ENCODE measurements at places on chromosomes 11 and 22.

GRCh38 chr11:121928597-121929580 lies 187.1 kb downstream of the BLID start:
- DNase-seq, result peak; percentile 66

DNA sequence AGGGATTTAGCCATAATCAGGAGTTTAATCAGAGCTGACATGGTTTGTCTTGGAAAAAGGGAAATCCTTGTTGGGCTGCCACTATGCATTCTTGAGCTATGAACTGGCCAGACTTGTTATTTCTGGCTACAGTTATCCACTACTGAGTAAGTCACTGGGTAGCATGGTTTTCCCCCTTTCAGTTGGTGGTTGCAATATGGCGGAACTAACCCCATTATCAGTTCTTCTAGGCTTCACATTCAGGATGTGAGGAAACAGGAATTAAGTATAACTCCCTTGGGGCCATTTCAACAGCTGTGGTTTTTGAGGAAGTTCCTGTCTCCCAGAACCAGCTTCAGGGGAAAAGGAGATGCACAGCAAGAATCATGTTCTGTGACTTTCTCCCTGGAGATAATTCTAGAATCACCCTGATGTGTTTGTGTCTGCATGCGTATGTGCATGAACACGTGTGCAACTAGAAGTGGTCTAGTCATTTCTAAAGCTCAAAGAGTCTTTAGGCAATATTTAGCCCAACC lies 103.0 kb upstream of the CD44 start:
- no peak for DNase-seq

DNA sequence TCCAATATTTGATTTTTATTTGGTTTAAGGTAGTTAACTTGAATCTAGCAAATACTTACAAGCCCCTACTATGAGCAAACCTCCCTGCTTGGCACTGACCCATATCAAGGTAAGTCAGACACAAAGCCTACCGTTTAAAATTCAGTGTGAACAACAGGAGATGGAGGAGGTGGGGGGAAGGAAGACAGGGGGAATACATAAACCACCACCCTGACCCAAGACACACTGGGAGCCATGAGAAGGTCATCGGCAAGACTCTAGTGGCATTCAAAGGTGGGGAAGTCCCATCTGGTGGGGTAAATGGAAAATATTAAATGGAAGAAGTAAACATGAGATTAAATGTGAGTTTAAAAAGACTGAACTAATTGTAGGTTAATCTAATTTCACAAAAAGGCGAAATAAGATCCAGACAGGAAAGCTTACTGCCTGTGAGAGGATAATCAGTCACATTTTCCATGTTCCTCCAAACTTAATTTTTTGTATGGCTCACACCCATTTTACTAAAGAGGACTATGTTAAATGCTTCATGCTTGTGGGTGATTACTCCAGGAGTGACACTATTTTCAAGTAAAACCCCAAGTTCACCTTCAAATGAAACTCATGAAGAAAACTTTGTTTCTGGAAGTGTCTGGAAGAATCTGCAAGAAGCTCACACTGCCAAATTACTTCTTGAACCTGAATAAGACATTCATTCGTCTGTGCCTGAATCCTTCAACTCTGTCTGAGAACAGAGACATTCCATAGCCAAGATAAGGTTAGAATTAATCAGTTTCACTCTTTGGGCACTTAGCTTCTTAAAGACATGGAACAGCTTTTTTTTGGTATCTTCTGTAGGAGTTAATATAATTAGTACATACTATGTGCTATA lies 51.7 kb downstream of the PITPNB start:
- DNase-seq, result no peak

- no peak for DNase-seq
These were observed 46.1 kb downstream of the RASSF10 start for GRCh38 chr11:13055200-13055599.

DNA sequence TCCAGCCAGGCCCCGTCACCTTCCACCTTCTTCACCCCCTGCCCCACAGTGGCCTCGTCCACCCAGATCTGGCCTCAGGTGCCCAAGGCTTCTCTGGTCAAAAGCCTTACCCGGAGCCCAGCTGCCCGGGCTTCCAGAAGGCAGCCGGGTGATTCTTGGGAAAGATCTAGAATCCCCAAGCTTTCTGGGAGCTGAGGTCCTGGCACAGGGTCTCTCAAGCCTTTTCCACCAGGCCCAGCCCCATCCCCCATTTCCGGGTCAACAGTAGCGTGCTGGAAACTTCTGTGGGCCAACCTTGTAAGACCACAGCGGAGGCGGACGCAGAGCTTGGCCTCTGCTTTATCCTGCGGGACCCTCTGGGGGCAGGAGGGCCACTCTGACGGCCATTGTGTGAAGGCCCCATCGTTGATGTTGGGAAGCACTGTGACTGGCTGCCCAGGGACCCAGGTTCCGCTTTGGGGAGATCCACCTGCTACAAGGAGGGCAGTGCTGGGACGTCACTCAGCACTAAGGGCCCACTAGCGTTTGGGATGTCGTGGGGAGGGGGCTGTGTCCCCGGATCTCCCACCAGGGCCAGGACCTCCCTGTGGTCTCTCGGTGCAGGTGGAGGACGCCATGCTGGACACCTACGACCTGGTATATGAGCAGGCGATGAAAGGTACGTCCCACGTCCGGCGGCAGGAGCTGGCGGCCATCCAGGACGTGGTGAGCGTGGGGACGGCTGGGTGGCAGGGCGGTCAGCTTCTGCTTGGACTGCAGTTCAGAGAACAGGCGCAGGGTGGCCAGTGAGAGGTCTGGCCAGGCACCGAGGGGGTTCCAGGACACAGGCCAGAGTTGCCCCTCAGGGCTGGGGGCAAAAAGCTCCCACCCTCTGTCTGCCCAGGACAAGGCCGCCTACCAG lies 11.5 kb downstream of the TSPAN32 start:
- DNase-seq, result no peak

DNA sequence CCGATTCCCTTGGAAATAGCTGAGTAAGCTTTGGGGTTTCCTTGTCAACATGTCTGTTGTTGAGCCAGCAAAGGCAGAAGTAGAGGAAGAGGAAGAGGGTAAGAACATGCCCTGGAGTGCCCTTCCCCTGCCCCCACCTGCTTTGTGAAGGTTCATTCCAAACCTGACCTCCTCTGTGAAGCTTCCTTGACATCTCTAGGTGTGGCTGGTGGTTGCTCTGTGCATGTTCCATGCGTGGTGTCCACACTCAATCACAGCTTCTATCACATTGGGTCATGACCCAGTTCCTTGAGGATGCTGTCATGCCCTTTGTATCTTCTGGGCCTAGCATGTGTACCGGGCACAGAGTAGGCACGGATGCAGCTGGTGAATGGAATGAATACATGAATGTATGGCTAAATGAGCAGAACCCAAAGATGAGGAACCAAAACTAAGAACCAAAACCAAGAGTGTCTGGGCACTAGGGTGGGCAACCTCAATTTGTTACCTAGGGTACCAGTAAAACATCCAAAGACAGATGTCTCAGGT lies 23.7 kb upstream of the FXYD6 start:
- DNase-seq, result no peak

- DNase-seq, result no peak
These were observed 18.9 kb downstream of the TOM1 start for GRCh38 chr22:35318346-35319215.

DNA sequence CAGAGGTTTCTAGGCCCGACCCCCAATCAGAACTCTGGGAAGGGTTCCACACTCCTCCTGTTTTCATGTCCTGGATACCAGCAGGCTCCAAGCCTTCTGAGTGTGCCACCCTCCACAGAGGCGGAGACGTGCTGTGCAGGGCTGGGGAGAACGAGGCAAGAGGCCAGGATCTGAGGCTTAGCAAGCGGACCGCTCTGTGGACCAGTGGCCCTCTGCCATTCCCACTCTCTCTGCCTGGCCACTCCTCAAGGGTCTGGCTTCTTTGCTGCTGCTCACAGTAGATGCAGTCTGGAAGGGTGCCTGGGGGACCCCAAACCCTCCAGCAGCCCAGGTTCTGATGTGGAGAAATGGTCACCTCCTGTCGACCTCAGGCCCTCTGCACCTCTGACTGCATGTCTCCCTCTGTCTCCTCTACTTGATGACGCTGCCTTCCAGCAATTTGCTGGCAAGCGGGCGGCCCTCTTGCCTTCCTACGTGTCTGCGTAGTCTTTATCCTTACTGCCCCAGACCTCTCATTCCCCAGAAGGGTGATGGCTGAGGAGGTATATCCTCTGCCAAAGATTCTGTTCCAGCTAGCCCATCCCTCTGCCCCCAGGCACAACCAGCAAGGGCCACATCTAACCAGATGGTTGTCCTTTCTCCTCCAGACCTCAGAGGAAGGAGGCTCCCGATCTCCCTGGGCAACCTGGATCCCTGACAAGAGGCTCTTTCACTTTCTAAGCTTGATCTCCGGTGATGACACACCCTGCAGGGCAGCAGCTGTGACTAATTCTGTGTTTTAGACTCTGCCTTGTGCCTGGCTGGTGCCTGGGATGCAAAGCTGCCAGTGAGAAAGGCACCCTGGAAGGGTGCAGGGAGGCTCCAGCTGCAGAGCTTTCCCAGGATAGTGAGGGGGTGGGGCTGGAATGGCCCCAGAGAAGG lies 87.3 kb downstream of the NAT10 start:
- DNase-seq, result no peak

- peak; percentile 26 for DNase-seq
These were observed 35.4 kb downstream of the ASCL2 start for GRCh38 chr11:2234963-2235362.

DNA sequence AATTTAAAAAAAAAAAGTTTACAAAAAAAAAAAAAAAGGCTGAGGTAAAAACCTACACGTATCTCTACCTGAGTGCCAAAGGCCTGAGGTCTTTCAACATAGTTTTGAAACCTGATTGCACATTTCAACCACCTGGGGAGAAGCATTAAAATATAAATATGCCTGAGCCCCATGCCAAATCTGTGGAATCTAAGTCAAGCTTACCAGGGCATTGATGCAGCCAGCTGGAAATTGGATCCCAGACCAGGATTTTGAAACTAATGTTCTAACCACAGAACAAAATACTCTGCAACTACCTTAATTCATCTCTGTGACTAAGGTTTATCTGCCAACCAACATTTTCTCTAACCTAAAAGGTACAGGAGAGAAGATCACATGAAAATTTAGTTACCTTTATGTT lies 38.8 kb upstream of the CHRNA10 start:
- peak; percentile 25 for DNase-seq

GRCh38 chr11:103872748-103873147 lies 163.7 kb upstream of the DDI1 start:
- DNase-seq, result no peak

GRCh38 chr11:120633616-120634393 lies 122.3 kb downstream of the GRIK4 start:
- DNase-seq, result no peak

GRCh38 chr11:35089666-35090065 lies 49.3 kb upstream of the CD44 start:
- no peak for DNase-seq

DNA sequence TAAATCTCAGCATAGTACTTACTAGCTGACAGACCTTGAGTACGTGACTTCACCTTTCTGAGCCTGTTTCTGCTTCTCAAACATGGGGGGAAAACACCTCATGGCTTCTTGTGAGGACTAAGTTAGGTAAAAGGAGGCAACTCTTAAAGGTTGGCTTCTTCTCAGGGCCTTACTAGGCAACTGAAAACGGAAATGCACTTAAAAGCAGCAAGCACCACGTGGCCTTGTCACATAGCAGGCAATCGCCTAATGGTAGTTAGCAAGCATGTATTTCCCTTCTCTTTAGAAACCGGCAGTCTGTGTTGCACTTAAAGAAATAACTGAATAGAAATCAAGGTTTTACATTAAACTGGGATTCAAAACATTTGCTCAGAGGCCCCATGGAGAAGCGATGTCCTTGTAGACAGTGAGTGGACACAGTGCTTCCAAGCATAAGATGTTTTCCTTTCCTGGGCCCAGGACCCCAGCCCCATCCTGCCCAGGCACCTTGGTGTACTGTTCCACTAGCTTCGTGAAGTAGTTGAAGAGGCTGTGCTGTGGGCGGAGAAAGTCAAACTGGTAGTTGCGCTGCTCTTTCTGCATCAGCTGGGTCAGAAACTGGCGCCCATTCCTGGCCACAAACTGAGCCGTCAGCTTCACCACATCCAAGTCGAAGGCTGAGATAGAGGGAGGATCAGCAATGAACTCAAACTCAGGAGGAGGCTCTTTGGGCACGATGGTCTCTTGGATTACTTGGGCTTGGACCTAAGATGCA lies 12.1 kb downstream of the SF3A1 start:
- no peak for DNase-seq

DNA sequence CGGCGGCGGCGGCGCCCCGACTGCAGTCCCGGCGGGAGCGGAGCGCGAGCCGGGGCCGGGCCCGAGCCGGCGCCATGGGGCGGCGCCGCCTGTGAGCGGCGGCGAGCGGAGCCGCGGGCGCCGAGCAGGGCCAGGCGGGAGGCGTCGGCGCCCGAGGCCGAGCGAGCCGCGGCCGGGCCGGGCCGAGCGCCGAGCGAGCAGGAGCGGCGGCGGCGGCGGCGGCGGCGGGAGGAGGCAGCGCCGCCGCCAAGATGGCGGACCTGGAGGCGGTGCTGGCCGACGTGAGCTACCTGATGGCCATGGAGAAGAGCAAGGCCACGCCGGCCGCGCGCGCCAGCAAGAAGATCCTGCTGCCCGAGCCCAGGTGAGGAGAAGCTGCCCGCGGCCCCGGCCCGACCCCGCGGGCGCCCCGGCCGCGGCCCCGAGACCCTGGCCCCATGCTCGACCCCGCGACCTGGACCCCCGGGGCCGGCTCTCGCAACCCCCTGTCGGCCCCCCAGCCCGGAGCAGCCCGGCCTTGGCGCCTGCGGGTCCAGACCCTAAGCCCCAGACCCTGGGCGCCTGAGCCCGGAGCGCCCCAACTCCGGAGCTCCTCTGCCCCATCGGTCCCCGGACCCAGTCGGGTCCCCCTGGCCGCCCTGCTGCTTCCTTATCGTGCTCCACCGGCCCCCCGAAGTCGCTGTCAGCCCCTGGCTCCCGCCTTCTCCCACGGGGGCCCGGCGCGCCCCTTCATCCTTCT lies at the start of gene GRK2:
GRK2 (plus strand) TSS at position 25 of the 739 bp plus-strand sequence; CDS start at position 252, 227 bp downstream.
- DNase-seq, result peak; percentile 67

- no peak for DNase-seq
These were observed 31.8 kb upstream of the CCDC34 start for GRCh38 chr11:27394781-27395228.

- no peak for DNase-seq
These were observed 2.6 kb downstream of the VSIG10L2 start for GRCh38 chr11:125948278-125949051.

DNA sequence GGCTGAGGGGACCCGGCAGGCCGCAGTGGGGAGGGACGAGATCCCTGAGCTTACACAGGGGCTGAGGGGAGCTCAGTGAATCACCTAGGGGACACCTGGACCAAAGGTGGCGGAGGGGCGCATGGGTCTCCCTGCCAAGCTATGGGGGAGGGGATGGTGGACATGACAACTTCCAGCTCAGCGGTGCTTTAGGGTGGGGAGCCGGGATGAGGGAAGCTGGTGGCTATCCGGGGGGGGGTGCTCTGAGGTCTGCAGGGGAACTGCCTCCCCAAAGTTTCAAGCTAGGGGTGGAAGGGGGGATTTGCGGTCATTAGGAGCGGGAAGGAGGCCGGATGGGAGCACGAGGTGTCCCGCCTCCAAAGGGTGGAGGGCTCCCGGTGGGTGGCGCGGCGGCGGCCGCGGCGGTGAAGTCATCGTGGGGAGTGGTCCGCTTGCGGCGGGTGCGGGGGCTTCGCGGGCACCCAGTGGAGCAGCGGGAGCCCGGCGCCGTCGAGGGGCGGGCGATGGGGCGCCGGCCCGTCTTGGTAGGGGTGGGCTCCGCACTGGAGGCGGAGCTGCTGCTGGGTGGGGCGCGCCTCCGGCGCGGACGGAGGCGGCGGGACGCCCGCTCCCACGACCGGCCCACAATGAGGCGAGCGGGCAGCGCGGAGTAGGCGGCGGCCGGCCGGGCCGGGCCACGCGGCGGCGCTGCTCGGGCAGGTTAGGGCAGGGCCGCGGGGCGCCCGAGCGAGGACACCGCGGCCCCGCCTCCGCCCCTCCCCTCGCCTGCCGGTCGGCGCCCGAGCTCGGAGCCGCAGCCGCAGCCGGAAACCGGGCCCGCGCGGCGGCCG lies at the start of gene MICALL1:
MICALL1 (plus strand) TSS at position 764 of the 830 bp plus-strand sequence. CDS start 126 bp downstream, outside the sequence.
- peak; percentile 82 for DNase-seq

All from GM23338 (cell line).